ENCODE measurements at places on chromosomes 6 and 20. TPM values are rescaled to one million over a fixed set of nuclear protein-coding genes. Genes with fewer than 3 reads are reported as not detected.

Gene TMEM244
- total RNA-seq, result not detected

Gene MAP7
- total RNA-seq, result 68.6 TPM

Gene NFKBIE
- 10.8 TPM for total RNA-seq

Gene VWA7
- total RNA-seq, result 6.9 TPM

Gene LTA
- 0.22 TPM for total RNA-seq

Gene ZC2HC1B
- not detected for total RNA-seq

Gene EFCAB8
- 0.17 TPM for total RNA-seq

Gene CAPN11
- total RNA-seq, result 1.2 TPM

Gene RAB32
- 39.9 TPM for total RNA-seq

Gene SLC26A8
- total RNA-seq, result 1.0 TPM

Gene FOXQ1
- total RNA-seq, result 0.60 TPM

Gene CRYBG1
- 93.0 TPM for total RNA-seq
